ENCODE measurements at places on chromosomes 2 and 18. TPM values are rescaled to one million over a fixed set of nuclear protein-coding genes. Genes with fewer than 3 reads are reported as not detected.

Gene HOXD13
- polyA plus RNA-seq, result not detected

Gene ABCB11
- polyA plus RNA-seq, result 0.03 TPM

Gene GALNT13
- polyA plus RNA-seq, result 17.3 TPM

Gene POTEI
- 0.67 TPM for polyA plus RNA-seq

Gene OR6B3
- not detected for polyA plus RNA-seq

Gene TMEM87B
- 40.6 TPM for polyA plus RNA-seq

Gene TUBB8B
- polyA plus RNA-seq, result not detected

Gene SCYGR4
- polyA plus RNA-seq, result not detected
